ENCODE measurements at places on chromosomes 2 and 18.

GRCh38 chr2:182618672-182619079 is 97.4 kb upstream of the DNAJC10 start:
- peak; percentile 67 for ATAC-seq

GRCh38 chr2:110870545-110870944 is 138.2 kb downstream of the ACOXL start:
- ATAC-seq = no peak

GRCh38 chr18:73316513-73316912 is 448.7 kb upstream of the NETO1 start:
- no peak for ATAC-seq

DNA sequence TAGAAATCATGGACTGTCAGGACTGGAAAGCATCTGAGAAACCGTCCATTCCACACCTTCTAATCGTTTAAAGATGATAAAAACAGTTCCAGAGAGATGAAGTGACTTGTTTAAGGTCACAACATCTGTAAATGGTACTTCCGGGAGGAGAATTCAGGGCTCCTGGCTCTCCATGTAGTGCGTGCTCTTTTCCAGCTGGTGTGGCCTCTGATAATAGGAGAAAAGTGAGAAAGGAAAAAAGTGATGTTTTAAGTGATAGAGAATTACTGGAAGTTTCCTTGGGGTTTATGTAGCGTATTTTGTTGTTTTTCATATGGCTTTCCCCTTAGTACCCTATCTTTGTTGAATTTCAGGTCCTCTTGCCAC is 663 bp downstream of the C2orf49 start:
- peak; percentile 49 for ATAC-seq

- ATAC-seq = no peak
Observed at GRCh38 chr18:1147730-1148129, 243.1 kb downstream of the ADCYAP1 start.

DNA sequence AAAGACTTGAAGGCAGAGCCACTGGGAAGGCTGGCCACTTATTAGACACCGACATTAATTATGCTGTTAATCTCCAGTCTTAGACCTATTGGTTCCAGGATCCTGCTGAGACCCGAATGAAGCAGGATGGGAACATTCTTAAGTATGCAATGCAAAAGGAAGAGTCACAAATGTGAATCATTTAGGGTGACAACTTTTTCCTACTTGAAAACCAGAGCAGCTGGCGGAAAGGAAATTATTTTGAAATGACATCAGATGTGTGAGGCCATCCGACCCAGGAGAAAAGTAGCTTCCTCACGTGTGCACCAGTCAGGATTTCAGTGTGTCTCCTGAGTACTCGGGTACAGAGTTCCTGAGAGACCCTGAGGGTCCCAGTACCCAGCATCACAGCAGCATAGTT is 222.9 kb upstream of the NCKAP5 start:
- ATAC-seq = peak; percentile 33

DNA sequence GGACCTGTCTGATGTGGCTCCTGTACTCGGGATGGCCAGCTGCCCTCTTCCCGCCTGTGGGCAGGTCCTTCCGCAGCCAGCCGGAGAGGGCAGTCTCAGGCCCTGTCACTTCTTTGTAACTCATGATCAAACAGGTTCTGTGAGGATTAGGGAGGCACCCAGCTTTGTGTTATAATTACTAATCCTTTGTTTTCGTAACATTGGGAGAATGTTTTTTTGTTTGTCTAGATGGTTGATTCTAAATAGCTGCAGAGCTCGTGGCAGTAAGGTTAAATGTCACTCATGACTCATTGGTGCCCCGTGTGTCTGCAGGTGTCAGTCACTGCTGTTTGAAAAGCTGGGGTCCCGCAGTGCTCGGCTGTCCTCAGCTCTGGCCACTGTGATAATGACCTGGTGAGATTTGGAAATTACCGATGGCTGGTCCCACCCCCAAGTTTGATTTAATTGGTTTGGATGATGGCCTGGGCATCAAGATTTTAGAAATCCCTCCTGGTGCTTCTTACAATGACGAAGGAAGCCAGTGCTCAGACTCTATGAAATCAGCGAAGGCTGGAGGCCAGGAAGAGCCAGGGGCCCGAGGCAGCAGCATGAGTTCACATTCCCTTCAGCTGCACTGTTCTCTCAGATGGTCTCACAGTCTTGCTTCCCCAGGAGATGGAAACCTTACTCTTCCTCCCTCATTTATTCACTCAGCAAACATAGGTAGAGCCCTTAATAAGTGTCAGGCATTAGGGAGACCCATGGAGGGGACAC is 172.8 kb downstream of the VAPA start:
- no peak for ATAC-seq

DNA sequence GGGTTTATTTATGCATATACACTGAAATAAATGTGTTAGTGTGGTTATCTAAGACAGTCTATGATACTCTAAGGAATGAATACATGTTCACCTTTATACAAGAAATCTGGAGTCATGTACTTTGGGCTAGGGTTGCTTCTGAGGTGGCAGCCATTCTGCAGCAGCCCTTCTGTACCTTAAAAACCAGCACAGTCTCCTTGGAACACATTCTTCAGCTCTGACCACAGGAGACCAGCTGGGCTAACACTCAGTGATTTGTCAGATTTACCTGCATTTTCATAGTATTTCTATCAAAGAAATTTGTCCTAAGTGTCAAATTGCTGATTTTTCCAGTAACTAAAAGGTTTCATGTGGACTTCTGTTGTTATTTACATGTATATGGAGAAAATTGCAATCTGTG is 167.7 kb downstream of the CAMKMT start:
- ATAC-seq = peak; percentile 77

- ATAC-seq = no peak
Observed at GRCh38 chr2:1799174-1799573, 54.9 kb upstream of the PXDN start.

- no peak for ATAC-seq
Observed at GRCh38 chr2:73640511-73640911, 1.7 kb downstream of the NAT8 start.

GRCh38 chr18:55509631-55510324 is 78.2 kb downstream of the TCF4 start:
- peak; percentile 83 for ATAC-seq

DNA sequence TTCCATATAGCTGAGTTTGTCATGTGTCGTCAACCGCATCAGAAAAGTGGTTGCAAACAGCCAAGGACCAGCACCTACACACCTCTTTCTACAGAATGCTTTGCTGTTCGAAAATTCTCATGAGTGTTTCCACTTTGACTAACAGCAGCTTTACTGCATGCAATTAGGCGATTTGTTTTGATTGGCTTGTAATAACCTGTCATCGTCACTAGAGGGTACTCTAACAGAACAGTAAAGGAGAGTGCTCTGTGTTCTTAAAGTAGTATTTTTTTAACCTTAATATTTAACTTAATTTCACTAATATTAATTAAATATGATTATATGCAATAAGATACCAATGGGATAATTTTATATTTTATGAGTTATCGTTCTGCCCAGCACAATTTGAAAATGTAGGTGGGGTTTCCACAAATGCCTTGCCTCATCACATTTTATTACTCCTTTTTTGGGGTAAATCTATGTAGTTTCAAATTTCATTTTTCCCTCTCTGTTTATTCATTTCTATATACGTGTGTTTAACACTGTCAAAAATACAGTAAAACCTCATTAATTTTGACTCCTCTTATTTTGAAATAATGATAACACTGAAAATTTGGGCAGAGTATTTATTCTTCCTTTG is 502.2 kb downstream of the NRXN1 start:
- peak; percentile 77 for ATAC-seq

DNA sequence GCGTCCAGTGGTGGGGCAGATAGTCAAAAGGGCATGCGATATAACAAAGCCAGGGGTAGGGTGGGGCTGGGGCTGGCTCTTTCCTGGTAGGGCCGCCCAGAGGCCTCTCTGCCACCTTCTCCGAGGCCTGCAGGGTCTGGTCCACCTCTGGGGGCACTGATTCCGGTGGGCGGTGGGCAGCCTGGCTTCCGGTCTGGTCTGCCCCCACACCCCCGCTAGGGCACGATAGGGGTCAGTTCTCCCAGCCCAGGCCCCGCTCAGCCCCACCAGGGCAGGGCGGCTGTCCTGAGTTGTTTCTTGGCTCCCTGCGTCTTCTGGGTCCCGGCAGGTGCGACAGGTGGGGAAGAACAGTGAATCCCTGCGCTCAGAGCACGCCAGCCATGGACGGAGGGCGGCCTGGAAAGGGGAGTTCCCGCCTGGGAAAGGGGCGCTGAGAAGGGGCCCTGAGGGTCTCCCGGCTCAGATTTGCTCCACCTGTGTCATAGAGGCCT is 707 bp upstream of the ERFE start:
- ATAC-seq = no peak

GRCh38 chr2:178304333-178304732 is 110.0 kb downstream of the OSBPL6 start:
- no peak for ATAC-seq

DNA sequence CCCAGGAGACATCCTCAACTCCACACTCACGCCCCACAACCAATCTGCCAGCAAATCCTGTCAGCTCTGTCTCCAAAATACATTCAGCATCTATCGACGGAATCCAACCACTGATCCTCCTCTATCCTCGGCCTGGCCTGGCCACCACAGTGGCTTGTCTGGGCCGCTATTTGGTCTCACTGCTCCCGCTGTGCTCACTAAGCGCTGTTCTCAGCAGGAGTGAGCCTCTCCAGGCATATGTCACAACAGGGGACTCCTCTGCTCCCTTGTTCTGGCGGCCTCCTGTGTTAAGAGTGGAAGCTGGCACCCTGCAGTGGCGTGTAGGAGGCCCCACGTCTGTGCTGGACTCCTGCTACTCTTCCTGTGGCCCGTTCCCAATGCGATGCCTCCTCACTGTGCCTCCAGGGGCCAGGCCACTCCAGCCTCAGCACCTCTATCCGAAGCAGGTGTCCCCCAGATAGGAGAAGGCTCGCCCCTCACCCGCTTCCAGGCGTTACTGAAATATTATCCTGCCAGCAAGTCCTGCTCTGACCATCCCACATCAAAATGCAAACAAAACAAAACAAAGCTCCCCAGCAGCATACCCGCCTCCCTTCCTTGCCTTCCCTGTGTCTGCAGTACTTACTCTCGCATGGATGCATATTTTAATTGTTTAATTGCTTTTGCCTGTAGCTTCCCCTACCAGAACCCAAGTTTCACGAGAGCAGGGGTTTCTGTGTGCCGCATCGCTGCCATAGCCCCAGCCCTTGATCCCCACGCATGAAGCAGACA is 39.9 kb downstream of the CENPO start:
- ATAC-seq = no peak

- ATAC-seq = no peak
Observed at GRCh38 chr2:194380011-194380410, 1277.0 kb upstream of the SLC39A10 start.

DNA sequence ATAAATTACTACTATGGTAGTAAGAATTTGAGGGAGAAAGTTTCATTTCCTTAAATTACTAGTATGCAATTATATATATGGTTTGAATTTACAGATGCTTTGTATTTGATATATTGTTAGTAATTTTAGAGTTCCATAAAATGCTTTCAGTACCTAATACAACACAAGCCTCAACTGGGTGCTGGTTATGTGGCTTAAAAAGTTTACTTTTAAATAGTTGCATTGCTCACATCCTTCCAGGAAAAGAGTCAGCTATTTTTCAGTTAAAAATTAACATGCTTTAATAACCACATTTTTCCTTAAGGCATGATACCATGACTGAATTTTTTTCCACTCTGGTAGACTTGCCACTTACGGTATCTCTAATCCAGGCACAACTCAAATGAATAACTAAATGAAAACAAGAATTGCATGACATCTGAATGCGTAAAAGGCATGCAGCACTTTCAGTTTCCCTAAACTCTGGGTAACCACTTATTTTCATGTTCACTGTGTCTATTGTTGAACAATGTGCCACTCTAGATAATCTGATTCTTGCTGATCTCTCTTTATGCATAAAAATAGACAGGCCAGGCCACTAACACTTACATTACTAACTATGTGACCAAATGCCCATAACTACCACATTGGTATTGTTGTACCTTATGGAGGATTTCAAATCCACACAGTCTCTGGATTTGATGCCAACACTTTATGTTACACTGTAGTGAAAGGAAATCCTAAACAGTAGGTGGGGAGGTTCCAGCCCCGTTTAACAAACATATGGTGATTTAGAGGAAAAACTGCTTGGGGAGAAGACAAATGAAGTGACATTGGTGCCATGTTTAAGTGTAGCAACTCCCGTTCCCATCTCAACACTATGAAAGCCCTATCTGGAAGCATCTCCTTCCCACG is 35.5 kb upstream of the SLC35F5 start:
- ATAC-seq = peak; percentile 32

GRCh38 chr2:76556018-76556417 is 845.3 kb upstream of the GCFC2 start:
- ATAC-seq = no peak

GRCh38 chr18:59823596-59824195 is 76.1 kb upstream of the PMAIP1 start:
- ATAC-seq = peak; percentile 91

DNA sequence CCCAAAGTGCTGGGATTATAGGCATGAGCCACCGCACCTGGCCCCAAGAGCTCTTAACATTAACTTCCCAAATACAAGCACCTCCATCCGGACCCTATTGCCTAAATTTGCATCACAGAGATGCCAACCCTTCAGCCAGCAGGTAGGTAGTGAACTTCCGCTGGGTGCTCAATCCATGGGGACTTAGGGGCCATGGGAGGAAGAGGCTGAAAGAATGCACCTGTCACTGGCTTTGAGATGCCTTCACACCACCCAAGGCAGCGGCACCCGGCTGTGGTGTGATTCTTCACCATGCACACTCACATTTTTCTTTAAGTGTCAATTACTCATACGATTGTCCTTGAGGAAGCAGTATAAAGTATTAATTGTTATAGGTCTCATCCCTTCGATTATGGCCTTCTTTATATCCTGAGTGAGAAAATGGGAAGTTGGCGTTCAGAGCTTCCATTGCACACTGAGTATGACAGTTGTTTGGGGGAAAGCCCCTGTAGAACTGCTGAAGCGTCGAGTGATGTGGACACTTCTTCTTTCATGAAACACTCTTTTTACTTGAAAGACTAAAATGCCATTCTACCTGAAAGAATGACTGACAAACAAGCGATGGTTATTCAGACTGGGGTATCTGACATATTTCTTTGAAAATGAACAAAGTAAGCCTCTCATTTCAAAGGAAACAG is 51.8 kb upstream of the BIN1 start:
- ATAC-seq = no peak

- no peak for ATAC-seq
Observed at GRCh38 chr18:31232775-31233424, 70.2 kb upstream of the DSC1 start.

DNA sequence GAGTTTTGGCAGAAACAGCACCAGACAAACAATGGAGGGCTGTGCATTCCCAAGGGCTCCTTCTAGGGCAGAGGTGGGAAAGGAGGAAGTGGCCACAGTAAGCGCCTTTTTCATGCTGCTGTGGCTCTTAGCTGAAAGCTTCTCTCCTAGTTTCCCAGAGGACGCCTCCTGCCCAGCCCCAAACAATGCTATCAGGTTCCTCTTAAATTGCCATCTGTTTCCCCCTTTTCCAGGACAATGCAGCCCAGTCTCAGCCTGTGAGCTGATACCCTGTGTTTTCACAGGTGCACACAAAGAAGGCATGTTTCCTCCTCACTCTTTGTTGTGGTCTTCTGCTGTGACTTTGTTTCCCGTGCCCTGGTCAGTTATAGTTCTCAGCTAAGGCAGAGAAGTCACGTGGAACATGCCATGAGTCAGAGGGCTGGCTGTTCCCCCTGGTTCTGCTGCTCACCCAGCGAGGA is 5.4 kb upstream of the FAM124B start:
- ATAC-seq = no peak

- peak; percentile 99 for ATAC-seq
Observed at GRCh38 chr2:171598713-171599319, 76.5 kb downstream of the CYBRD1 start.

- ATAC-seq = no peak
Observed at GRCh38 chr2:55618025-55618274, 528 bp upstream of the PPP4R3B start.

Measured in SK-N-SH treated with all-trans-retinoic acid at 6 μM for 48 hours (cell line).